GM04504 (cell line): ENCODE measurements at places on chromosomes 4 and X.

- DNase-seq: no peak
Measured at GRCh38 chr4:21507439-21507838, 441.1 kb downstream of the KCNIP4 start.

GRCh38 chr4:85407546-85407945 lies 67.4 kb upstream of the ARHGAP24 start:
- no peak for DNase-seq

- DNase-seq: no peak
Measured at GRCh38 chrX:10156199-10157031, at the start of gene CLCN4. Gene CLCN4, plus strand, starts transcription at chrX:10156975. Its CDS starts 28,058 bp downstream, at chrX:10185033.

- DNase-seq: no peak
Measured at GRCh38 chr4:24103434-24104157, 213.7 kb upstream of the PPARGC1A start.

DNA sequence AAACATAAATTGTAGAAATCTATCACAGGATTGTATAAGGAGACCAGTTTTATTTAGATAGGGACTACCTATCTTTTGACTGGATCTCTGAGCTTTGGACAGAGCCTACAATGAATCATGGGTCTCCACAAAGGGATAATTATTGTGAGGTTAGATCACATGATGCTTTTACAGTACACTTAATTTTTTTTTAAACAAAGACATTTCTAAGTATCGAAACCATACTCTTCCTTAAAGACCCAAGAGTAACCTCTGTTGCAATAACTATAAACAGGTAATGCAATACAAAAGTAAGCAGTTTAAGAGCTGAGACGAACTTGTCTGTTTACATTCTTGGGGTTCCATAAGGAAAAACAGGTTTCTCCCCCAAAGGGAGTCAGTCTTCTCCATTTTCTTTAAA lies 64.3 kb upstream of the GABRE start:
- DNase-seq: no peak

DNA sequence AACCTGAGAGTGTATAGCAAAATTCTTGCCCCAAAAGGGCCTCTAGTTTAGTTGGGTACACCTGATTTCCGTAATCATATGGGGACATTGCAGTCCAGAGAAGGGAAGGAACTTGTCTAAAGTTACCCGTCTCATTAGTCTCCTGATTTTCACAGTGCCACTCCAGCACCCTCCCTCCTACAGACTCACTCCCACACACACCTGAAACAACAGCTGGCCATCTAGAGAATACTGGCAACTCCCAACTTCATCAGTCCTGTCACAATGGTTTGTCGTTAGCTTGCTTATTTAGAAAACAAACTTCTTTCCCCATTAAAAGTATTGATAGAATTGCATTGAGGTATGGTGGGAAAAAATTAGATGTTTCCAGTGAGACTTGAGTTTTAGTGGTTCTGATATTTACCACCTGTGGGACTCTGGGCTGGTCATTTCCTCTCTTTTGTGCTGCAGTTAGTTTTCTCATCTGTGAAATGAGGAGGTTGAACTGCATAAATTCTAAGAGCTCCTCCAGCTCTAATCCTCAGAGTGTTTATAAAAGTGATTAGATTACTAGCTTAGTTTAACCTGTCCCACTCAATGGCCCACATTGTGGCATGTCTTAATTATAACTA lies 1.7 kb downstream of the IL13RA1 start:
- no peak for DNase-seq

DNA sequence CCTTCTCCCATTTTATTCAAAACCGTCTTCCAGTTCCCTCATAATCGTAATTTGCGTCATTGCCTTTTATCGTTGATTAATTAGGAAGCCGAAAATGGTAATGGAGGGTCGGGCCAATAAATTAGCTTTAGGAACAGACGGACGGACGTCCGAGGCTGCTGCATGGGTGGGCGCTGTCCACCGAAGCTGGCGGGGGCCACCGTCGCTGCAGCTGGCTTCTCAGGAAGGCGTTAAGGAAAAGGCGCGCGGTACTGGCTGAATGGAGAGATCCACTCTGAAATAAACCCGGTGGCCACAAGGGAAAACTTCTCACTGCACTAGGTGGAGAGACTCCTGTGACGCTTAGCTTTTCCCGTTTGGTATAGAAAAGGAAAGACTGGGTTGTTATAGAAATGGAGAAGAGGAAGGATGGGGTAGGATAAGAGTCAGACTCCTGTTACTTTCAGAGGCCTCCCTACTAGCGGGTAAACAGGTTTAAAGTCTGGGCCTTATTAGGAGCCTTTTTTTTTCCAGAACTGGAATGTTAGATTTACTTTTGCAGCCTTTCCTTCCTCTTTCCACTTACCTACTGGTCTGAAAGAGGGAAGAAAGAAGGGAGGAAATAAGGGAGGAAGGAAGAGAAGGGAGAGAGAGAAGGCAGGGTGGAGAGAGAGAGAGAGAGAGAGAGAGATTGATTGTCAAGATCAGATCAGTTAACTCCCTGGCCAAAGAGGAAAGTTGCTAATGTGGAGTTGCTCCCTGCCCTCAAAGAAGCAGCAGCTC lies 11.3 kb upstream of the PRDM8 start:
- no peak for DNase-seq

DNA sequence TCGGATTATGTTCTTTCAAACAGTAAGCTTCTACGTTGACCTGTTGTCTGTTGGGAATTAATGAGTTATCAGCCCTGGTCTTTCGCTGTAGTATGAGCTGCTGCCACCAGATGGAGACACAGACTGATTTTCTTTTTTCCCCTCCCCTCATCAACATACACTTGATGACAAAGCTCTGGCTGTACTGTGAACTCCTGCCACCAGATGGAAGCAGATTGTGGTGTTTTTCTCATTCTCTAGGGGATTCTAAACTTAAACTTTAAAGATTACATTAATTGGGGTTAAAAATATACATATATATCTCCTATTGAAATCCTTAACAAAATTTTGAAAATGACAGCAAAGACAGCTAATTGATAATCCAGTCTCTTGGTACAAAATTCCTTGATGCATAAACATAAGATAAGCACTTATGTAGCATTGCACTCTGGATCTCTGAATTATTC lies 44.8 kb downstream of the SMS start:
- DNase-seq: peak; percentile 66

GRCh38 chr4:152000518-152000917 lies 239.7 kb upstream of the GATB start:
- DNase-seq: no peak

- DNase-seq: no peak
Measured at GRCh38 chr4:108146819-108147218, 21.9 kb downstream of the LEF1 start.

DNA sequence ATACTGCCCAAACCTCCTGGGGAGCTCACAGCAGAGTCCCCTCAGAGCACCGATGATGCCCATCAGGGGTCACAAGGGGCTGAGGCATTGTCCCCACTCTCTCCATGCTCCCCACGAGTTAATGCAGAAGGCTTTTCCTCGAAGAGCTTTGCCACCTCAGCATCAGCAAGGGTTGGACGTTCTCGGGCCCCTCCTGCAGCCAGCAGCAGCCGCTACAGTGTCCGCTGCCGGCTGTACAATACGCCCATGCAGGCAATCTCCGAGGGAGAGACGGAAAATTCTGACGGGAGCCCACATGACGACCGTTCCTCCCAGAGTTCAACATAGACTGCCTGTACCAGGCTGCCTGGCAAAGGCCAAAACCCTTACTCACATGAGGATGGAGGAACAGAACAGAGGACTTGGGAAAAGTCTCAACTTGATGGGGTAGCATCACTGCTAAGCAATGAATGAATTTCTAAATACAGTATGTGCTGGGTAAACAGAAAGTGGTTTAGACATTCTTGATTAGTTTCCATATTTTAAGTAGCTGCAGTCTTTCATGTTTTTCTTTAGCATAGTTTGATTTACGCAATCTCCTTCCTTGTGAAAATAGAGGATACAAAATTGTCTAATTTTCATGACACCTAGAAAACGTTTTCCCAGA lies 5.0 kb upstream of the SCML1 start:
- DNase-seq: no peak

- peak; percentile 3 for DNase-seq
Measured at GRCh38 chr4:173958445-173958844, 325.0 kb downstream of the FBXO8 start.

DNA sequence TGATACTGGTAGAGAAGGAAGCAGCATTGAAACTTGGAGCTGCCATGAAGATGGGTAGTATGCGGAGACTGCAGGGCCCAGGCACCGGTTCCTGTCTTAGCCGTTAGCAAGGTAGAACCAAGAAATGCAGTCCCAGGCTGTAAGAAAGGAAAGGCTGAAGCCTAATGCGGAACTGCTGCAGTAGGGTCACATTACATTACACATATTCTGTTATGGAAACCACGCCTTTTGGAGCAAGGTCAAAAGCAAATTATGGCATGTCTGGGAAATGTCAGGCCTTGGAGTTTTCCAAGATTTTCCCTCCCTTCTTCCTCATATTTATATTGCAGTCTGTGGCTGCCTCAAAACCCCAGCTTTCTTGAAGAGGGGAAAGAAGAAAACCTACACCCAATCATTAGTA lies 204.8 kb upstream of the RASGEF1B start:
- DNase-seq: no peak

DNA sequence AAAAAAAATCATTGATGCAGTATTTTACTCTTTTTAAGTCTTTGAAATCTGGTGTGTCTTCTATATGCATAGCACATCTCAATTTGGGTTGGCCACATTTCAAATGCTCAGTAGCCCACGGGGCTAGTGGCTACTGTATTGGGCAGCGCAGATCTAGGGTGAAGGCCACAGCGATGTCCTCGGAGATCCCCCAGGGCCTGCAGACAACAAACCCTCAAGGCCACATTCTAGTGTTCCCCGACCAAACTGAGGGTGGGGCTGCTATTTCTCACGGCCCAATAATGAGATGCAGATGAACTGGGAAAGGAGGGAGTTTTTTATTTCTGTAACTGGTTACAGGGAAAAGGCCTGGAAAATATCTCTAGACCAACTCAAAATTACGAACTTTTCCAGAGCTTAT lies 23.6 kb downstream of the NYX start:
- DNase-seq: no peak

- DNase-seq: no peak
Measured at GRCh38 chr4:151675411-151675971, 85.3 kb downstream of the GATB start.

GRCh38 chr4:125323654-125324053 lies 8.9 kb downstream of the FAT4 start:
- DNase-seq: no peak

DNA sequence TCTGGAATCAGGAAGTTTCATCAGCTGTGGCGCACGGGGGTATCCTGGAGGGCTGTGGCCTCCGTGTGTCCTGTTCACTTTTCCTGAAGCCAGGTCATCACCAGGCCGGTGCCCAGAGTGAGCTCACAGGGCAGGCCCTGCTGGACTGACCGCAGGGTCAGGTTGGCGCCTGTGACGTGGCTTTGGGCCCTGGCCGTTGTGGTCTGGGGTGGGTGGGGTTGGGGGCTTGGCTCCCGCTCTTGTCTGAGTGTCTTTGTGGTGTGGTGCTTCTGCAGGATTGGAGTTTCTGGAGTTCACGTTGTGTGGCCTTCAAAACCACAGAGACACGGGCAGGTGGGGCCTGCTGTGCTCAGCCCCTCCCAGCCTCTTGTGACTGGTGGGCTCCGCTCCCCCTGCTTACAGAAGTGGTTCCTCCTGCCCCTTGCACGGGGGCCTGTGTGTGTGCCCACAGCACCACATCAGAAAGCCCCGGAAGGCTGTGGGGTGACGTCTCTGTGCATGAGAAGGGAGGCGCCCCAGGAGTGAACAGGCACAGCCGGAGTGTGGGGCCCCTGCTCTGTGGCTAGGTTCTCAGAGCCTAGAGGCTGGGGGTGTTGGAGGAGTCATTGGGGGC lies 9.5 kb downstream of the RGS12 start:
- no peak for DNase-seq

DNA sequence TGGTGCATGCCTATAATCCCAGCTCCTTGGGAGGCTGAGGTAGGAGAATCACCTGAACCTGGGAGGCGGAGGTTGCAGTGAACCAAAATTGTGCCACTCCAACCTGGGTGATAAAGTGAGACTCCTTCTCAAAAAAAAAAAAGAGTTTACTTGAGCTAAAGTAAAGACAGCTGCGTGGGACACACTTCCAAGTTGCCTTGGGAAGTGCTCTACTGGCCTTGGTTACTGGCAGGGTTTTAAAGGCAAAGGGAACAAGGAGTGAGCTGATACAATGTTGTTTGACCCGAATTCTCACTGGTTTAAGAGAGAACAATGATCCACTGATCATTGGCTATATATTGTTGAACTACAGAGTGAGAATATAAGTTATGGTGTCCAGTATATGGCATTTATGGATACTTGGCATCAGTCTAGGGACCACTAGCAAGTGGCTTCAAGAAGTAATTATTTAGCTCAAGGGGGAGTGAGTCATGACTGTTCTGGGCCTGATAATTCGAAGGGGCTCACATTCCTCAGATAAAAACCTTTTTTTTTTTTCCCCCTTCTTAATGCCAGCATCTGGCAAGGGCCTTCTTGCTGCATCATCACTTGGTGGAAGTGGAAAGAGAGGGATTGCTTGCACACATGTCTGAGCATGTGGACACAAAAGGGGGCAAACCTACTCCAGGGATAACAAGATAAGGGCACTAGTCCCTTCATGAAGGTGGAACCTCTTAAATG lies 32.3 kb downstream of the GRK4 start:
- no peak for DNase-seq

DNA sequence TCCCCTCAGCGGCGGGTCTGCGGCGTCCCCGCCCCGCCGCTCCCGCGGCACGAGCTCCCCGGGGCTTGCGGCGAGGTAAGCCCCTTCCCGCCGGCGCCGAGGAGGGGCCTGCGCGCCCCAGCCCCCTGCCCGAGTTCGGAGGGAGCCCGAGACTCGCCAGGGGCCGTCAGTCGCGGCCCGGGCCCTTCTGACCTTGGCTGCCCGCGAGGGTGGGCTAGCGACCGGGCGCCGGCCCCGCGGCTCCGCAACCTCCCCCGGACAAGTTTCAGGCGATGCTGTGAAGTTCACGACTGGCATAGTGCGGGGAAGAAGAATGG lies 554 bp downstream of the CDKL5 start:
- DNase-seq: no peak

GRCh38 chr4:5050520-5051277 lies 581 bp upstream of the STK32B start:
- DNase-seq: peak; percentile 65

DNA sequence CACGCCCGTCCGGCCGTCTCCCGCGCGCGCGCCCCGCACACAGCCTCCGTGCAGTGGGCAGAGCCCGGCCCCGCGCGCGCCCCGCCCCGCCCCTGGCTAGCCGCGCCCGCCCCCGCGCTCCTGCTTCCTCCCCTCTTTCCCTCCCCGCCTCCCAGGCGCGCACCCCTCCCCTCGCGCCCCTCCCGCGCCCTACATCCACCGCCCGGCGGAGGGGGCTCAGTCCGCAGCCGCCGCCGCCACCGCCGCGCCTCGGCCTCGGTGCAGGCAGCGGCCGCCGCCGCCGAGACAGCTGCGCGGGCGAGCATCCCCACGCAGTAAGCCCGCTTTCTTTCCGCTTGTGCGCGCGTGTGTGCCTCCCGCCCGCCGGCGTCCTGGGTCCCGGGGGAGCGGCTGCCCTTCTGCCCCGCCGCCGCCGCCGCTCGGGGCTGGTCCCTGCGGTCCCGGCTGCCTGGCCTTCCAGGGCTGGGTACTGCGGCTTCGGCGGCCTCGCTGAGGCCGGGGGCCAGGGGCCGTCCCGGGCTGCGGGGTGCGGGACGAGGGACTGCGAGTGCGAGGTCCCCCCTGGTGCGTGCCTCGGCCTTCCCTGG lies at the start of gene FHL1:
TSS of gene FHL1 (plus strand) at position 219 of the 587 bp plus-strand sequence.
- no peak for DNase-seq

GRCh38 chrX:10433296-10433965 lies 187.0 kb downstream of the MID1 start:
- no peak for DNase-seq
